ENCODE measurements at places on chromosomes 2 and 18.

- no peak for DNase-seq
Measured at GRCh38 chr2:182097571-182098164, 112.0 kb downstream of the PPP1R1C start.

GRCh38 chr2:57821088-57821487 is 225.5 kb upstream of the VRK2 start:
- no peak for DNase-seq

- DNase-seq, result no peak
Measured at GRCh38 chr2:26456440-26457250, 21.3 kb downstream of the OTOF start.

DNA sequence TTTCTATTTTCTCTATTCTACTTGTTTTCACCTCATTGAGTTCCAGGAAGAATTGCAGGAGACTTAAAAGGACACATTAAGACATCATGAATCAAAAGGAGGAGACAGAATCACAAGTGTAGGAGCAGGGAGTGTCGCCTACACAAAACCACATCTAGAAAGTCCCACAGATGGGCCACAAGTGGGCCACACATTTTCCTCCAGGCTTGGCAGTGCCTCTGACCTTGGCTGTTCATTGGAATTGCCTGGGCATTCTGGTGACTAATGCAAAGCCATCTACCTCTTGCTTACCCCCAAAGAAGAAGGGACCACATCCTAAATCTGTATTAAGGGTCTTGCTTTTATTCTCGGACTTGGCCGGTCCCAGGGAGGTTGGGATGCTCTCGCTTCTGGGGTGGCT is 103.6 kb downstream of the KLHL29 start:
- no peak for DNase-seq

- DNase-seq, result no peak
Measured at GRCh38 chr18:79579807-79580497, 99.7 kb upstream of the CTDP1 start.

- peak; percentile 44 for DNase-seq
Measured at GRCh38 chr2:227871375-227871791, at the start of gene DAW1. DAW1 (plus strand) TSS chr2:227871631; CDS start chr2:227871690, 59 bp downstream.

DNA sequence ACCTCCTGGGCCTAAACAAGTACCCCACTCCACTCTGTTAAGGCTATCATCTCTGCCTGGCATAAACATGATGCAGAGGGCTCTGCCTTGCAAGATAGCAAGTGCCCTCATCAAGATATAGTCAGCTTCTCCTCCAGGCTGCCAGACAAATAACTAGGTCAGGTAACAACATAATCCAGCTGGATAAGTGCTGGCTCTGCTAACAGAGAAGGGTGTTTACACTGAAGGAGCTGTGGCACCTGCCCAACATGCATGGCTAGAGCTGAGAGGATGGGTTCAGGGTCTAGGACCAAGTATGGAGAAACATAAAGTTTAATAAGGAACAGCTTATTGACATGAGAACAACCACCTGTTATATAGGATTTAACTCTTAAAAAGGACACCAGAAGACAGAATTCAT is 42.8 kb downstream of the DLGAP1 start:
- DNase-seq, result no peak

GRCh38 chr2:84713441-84713840 is 167.4 kb downstream of the TRABD2A start:
- no peak for DNase-seq
